ENCODE measurements at places on chromosomes 7 and 10.

DNA sequence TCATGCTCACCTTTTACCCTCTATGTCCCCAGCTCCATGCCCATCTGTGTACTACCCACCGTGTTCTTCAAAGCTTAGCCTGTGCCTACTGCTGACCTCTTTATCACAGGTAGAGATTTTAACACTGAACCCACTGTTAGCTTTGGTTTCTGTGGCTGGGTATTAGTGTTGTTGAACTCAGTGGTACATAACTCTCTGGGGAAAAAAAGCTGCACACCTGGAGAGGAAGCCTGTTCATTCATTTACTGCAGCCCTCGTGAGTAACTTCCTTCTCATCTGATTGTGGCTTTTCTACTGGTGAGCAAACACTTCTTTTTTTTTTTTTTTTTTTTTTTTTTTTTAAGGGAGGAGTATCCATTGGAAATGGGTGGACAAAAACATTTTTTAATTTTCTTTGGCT lies 326.3 kb downstream of the CCSER2 start:
- no peak for DNase-seq

GRCh38 chr10:63866747-63867140 lies 345.5 kb downstream of the REEP3 start:
- DNase-seq = no peak

GRCh38 chr7:16794986-16795385 lies 9.8 kb downstream of the AGR2 start:
- no peak for DNase-seq

GRCh38 chr10:76245951-76246495 lies 814.6 kb downstream of the LRMDA start:
- DNase-seq = no peak

- DNase-seq = no peak
These were observed 232.3 kb downstream of the MAGI2 start for GRCh38 chr7:79221211-79221610.

DNA sequence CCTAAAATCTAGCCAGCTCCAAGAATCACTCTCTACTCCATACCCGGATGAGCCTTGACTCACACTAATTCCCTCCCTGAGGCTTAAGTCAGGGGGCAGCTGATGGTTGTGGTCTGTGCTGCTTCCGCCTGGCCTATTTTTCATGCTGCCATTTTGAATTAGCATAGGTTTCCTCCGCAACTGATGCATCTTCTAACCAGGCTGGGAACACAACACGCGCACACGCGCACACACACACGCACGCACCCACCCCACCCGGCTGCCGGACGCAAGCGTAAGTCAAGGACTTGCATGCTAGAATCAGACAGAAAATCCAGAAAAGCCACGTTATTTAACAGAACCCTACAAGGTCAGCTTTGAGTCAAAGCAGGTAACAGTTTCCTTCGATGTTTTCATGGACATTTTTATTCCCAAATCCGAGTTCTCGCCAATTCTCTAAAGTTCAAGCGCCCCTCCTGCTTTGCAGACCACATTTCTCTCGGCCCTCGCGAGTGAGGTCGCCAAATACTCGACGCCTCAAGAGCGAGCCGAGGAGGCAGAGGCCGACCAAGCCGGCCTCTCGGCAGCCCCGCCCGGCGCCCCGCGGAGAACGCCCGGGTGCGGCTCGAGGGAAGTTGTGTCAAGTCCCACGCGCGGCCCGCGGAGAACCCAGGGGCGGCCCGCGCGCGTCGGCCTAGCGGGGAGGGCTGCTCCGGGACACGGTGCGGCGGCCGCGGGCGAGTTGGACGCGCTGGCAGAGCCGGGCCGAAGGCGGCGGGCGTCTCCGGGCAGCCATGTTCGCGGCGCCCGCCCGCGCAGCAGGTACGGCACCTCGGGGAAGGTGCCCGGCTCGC lies 961 bp downstream of the SCRN1 start:
- peak; percentile 83 for DNase-seq

DNA sequence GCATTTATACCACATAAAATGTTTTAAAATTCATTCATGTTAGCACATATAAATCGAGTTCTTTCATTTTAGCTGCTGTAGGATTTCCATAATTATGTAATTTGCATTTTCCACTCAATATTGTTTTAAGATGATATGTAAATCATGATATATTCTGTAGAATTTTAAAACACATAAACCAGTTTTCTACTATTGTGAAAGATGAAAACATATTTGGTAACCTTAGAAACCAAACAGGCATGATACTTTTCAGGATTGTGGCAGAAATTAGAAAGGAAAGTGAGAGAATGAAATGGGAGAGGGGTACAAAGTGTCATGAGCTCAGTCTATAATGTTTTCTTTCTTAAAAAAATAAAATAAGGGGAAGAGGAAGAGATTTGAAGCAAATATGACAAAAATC lies 269.3 kb downstream of the PPP1R3A start:
- DNase-seq = no peak

DNA sequence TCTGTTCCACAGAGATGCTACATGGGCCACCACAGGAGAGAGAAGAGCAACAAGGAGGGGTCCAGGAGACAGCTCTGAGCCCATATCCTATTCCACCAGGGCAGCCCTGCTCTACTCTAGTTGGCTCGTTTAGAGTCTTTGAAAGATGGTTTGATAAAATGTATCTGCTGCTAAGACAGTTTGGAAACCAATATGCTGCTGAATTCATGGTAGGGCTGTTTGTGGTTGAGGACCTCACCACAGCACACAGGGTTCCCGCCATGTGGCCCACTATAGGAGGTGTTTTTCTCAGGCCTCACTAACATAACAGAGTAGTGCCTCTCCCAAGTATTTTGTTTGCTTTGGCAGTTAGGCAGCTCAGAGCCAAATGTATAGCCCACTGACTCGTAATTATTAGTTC lies 35.8 kb upstream of the ZC3HAV1L start:
- DNase-seq = no peak

- no peak for DNase-seq
These were observed 317.8 kb upstream of the MTPN start for GRCh38 chr7:136294977-136295376.

DNA sequence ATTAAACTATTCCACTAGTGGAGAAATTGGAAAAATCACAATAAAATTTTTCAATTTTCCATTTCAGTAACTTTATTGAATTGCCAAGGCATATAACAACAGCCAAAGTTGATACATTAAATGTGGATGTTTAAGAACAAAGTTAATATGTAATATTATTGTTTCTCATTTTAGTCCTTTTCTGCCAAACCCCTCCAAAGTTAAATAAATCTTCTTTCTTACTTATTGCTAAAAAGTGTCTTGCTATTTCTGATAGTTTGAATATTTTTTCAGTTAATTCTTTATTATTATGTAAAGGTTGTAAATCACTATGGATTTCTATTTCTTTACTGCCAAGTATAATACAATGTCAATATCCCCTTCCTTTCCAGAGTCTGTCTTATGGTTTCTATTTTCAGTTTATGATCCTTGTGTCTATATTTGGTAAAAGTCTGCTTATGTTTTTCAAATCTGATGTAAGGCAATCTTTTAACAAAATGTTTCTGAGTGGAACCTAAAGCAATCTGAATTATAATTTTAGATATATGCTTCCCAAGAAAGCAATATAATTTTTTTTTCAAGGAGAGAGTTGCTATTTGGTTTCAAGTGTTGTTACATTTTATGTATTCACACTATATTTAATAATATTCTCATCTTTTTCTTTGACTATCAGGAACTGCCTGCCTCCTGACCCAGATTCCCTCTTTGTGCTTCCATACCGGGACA lies 80.3 kb upstream of the RHOBTB1 start:
- DNase-seq = no peak

All from fibroblast of upper back skin (primary cell).